ENCODE measurements at places on chromosomes 13 and 19. TPM values are rescaled to one million over a fixed set of nuclear protein-coding genes. Genes with fewer than 3 reads are reported as not detected.

GRCh38 chr19:47093254-47093653, 20.3 kb downstream of the ZC3H4 start:
- no peak for DNase-seq

The CCDC97 gene
- 14.8 TPM for total RNA-seq

DNA sequence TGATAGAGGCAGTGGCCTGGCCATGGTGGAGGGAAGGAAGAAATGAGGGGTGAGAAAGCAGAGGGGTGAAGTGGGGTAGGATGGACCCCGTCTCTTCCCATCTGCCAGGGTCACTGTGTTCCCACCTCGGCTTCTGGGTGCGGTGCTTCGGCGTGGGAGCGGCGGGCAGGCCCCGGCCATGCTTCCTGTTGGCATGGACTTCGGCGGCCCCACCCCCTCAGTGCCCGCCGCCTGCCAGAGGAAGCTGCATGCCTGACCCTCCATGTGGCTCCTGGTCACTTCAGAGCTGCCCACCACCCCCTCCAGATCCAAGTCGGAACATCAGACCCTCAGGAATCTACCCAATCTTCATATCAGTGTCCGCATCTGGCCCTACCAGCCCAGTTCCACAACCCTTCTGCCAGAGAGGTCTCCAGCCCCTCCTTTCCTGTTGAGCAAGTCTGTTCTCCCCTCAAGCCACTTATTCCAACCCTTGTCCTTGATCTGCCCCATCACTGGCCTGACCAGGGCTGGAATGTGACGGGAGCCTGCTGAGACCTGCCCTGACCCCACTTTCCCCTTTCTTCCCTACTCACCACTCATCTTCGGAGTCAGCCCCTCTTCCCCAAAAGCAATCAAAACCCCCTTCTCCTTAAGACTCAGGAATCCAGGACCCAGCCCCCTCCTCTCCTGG, 1.5 kb downstream of the KCNN4 start:
- no peak for DNase-seq

The APOE gene
- total RNA-seq = 98.1 TPM

The SCEL gene
- total RNA-seq = 9.3 TPM

The ZNF724 gene
- 7.6 TPM for total RNA-seq

The LRRC8E gene
- total RNA-seq = 15.1 TPM

DNA sequence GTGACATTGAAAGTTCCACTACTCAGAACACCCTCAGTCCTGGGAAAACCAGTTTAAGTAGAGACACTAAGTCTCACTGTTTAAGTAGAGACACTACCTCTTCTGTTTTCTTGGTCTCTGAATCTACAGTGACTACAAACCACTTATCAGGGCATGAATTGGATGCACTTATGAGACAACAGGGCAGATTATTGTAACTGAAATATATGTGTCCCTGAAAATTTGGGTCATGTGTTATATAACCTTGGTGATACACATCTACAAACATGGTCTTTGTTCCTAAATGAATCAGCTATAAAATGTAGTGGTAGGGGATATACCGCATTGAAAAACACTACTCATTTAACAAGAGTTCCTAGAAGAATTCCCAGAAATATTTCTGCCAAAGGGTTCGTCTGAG, 55.7 kb downstream of the SERP2 start:
- no peak for DNase-seq

DNA sequence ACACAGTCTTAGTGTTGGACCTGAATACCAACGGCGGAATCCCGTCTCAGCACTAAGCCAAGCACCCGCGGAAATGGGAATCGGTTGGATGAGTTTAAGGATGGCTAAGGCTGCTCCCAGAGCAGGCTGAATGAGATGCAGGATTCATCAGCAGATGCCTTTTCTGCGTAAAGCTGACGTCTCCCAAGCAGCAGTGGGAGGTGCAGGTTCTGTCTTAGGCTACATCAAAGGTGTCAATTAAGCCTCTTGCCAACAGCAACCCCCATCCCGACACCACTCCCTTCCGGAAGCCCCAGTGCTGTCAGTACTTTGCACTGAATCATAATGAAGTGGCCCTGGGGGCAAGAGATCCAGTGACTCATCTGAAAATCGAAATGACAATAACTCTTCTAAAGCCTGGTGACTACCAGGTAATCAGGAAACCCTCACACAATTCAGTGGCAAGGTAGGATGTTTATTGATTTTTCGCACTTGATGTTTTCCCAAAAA, 275.6 kb downstream of the DCLK1 start:
- DNase-seq = peak; percentile 45

DNA sequence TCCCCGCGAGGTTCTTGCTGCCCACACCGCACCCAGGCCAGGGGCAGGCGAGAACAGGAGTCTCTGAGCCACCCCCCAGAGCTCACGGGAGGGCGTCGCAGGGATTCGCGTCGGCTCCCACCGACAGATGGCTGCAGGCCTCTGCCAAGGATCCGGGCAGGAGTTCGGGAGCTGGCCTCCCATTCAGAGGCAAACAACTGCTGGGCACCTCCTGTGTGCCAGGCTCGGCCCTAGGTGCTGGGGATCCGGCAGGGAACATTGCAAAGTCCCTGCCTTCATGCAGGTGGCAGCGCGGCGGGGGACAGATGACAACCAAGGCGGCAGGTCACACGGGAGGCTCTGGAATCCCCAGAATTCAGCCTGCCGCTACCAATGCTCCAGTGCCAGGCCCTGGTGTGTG, 25.3 kb downstream of the LRRC4B start:
- DNase-seq = no peak

- no peak for DNase-seq
Observed at GRCh38 chr13:64066711-64067110, 2651.1 kb upstream of the PCDH20 start.

DNA sequence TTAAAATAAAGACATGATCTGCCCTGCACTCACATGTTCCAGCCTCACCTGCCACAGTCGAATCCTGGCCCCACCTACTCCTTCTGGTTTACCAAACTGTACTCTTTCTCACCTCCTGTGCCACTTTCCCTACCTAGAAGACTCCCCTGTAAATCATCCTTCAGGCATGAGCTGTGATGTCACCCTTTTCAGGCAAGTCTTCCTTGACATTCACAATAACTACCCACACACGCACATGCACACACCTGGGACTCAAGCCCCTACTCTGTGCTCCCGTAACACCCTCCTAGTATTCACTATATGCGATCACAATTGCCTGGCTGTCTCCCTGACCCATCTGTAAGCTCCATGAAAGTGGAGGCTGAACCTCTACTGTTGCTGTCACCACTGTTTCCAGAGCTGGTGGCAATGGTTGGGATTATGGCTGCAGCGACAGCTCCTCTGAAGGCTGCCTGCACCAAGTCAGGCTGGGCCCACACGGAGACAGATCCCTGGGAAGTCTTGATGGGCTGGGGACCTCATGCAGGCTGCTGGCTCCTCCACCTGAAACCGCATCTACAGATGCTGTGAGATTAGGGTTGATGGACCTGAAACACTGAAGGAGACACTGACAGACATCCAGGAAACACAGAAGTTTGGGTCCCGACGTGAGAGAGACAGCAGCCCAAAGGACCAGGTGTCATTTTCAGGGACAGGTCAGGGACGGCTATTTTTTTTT, 611.1 kb downstream of the UQCRFS1 start:
- DNase-seq = no peak
